ENCODE measurements at places on chromosomes 5 and 9.

GRCh38 chr5:154766558-154767281 is 11.5 kb downstream of the LARP1 start:
- no peak for DNase-seq

GRCh38 chr9:105198023-105198422 is 46.4 kb upstream of the SLC44A1 start:
- no peak for DNase-seq

GRCh38 chr9:129258124-129258822 is 80.2 kb upstream of the IER5L start:
- DNase-seq, result peak; percentile 85

DNA sequence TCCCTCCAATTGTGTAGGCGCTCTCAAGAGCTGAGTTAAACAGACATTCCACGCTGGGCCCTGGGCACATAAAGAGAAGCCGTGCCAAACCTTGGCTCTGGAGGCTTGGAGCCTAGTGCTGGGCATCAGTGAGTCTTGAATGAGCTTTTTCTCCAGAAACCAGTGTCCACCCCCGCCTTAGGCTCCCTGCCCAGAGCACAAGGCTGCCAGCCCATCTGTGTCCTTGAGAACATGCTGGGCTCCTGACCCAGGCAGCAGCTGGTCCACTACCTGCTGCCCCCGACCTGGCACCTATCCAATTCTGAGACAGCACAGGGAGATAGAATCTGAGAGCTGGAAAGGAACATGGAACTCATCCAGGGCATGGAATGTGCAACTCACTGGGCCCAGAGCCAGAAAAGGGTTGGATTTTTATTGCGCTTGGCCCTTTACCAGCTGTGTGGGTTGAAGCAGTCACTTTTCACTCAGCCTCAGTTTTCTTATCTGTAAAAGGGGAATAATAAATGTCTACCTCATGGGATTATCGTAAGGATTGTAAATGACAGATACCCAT is 92.4 kb upstream of the CPLX2 start:
- DNase-seq, result no peak

GRCh38 chr5:24916863-24917262 is 272.1 kb upstream of the CDH10 start:
- no peak for DNase-seq

DNA sequence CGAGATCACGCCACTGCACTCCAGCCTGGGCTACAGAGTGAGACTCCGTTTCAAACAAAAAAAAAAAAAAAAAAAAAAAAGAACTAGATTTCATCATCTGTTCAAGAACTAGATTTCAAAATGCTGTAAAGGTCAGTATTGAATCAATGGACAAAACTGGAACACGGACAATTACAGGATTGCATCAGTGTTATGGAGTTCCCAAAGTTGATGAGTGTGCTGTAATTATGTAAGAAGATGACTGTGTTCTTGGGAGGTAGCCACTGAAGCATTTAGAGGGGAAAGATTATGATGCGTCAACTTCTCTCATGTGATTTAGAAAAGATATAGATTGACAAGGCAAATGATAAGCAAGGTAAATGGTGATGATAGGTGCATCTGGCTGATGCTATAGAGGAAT is 6.5 kb downstream of the FAM240B start:
- DNase-seq, result no peak

DNA sequence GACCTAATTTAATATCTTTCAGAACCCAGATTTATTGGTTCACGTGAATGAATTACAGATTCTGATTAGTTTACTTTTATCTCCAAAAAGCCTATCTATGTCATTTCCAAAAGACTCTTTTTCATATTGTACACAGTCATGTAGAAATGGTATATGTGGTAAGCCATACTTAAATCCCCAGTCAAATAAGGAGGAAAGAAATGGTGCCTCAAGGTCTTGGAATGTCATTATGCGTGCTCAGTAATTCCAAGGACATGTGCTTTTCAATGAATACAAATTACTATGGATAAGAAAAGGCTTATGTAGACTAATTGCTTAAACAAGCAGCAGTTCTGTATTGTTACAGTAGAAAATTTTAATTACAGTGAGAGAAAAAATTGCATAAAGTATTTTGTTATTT is 64.1 kb upstream of the TYRP1 start:
- DNase-seq, result no peak

- no peak for DNase-seq
These were observed 84.0 kb downstream of the GTF3C4 start for GRCh38 chr9:132754236-132754635.

DNA sequence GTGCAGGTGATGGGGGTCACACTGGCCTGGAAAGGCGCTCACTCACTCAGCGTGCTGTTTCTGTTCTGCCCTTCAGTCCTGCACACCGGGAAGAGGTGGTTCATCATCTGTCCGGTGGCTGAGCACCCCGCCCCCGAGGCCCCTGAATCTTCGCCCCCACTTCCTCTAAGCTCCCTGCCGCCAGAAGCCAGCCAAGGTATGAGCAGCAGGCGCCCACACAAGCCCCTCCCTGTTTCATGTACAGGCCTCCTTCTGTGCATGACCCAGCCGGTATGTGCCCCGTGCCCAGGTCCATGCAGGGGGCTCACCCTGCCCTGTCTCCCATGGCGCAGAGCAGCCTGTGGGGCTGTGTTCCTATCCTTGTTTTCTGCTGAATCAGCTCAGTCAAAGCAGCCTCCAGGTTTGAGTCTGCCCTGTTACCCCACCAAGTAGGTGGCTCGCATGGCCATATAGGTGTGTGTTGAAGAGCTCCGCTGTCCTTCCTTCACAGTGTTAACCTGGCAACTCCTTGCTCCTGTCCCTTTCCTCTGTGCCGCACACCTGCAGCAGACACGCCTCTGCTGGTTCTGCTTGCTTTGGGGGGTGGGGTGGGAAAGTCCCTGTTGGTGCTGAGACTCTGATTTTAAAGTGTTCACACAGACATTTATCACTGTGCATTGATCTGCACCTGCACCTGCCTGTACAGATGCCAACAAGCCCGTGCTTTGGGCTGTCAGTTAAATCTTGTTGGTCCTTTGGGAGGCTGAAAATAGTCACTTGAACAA is 84.8 kb downstream of the WNK2 start:
- DNase-seq, result no peak

GRCh38 chr5:176772271-176773210 is 37.8 kb upstream of the UNC5A start:
- no peak for DNase-seq

- DNase-seq, result no peak
These were observed 12.5 kb downstream of the WNT8A start for GRCh38 chr5:138096363-138096762.

DNA sequence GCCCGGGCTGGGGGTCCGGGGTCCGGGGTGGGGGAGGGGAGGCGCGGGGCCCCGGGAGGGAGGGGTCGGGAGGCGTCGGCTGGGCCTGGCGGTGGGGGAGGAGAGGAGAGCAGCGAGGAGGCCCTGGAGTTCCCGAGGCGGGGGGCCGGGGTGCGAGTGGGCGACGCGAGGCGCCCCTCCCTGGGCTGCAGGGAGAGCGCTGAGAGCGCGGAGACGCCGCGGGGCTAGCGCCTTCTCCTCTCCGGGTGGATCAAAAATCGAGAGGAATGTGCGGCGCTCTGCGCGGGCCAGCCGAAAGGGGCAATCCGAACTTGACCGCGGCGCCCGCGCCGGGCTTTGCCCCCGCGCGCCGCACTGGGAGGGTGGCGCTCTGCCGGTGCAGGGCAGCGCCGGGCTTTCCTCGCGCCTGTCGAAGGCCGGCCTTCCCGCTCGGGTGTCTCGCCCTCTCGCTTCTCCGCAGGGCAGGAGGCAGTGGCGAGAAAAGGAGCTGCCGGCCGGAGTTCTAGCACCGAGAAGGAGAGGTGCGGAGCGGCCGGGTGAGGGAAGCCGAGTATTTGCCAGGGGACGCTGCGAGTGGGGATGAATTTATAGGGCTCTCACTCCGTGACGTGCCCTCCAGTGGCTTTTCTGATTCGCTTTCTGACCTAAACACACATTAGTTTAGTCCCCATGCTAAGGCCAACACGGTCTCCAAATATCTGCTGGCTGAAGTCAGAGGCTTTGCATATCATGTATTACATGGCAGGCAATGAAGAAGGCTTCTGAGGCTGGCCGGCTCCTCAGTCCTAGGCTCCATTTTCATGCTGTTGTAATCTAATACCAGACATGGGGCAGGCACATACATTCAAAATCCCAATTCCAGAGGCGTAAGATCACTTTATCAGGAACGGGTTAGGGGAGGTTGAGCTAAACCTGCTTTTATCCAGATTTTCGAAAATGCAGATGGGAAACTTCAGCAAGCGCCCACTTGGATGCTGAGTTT is 503 bp upstream of the GDNF start:
- DNase-seq, result no peak

GRCh38 chr5:173839117-173839713 is 48.9 kb upstream of the CPEB4 start:
- DNase-seq, result no peak

DNA sequence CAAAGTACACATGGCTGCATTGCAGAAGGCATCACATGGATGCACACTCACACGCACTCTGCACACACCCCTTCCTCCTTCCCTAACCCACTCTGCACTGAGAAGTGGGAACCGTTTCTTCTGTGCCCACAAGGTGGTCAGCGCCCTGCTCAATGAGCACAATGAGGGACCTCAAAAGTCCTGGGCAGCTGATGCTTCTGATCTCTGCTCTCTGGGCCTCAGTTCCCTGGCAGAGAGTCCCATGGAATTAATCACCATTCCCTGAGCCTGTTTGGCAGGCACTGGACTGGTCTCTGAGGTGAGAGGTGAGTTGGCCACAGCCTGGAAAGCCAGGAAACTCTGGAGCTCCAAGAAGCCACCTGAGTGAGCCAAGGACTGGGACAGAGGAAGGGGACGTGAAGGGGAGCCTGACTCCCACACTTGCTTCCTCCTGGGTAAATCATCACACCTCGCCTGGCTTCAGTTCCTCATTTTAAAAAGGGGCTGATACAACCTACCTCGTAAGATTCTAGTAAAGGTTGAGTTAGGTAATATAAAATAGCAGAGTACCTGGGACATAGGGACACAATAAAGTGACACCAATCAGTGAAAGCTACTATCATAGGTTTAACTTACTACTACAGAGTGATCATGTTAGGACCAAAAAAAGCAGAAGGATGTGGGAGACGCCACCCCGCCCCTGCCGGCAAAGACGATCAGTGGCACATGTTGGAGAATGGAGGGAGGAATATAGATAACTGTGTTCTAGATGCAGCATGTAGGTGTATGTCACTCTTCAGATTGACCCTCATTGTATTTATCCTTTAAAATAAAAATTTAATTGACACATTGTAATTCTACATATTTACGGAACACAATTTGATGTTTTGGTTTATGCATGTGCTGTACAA is 21.1 kb upstream of the IGFBPL1 start:
- no peak for DNase-seq

DNA sequence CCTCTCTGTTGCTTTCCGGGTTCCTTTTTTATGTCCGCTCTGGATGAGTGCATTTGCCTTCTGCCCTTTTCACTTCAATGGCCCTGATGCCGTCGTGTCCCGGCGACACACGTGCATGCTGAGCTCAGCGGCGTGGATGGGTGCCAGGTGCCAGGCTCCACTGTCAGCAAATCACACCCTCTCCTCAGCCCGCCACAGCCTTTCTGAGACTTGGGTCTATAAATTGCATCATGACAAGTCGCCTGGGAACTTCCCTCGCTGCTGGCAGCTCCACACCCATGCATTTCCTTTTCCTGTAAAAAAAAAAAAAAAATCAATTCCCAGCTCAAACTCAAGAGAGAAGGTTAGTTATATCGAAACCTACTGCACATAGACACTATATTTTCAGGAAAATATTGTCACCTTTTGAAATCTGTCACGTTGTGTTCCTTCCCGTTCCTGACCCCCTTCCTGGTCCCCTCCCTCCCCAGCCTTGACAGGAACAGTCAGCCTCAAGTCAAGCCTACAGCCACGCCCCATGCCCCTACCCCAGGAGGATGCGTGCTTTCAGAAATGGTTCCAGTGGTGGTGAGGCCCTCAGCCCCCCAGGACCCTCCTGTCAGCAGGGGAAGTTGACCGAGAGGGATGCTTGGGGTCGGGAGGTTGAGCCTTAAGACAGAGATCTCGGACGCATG is 110.3 kb upstream of the PTCH1 start:
- peak; percentile 9 for DNase-seq

- no peak for DNase-seq
These were observed 41.2 kb downstream of the ANKH start for GRCh38 chr5:14830210-14831005.

- no peak for DNase-seq
These were observed 112.1 kb upstream of the IL6ST start for GRCh38 chr5:56106837-56107236.

GRCh38 chr5:133612249-133612860 is at the start of gene FSTL4:
TSS of gene FSTL4 (minus strand) at chr5:133612541.
- peak; percentile 10 for DNase-seq

- no peak for DNase-seq
These were observed 118.1 kb downstream of the DPYSL3 start for GRCh38 chr5:147391781-147392180.

DNA sequence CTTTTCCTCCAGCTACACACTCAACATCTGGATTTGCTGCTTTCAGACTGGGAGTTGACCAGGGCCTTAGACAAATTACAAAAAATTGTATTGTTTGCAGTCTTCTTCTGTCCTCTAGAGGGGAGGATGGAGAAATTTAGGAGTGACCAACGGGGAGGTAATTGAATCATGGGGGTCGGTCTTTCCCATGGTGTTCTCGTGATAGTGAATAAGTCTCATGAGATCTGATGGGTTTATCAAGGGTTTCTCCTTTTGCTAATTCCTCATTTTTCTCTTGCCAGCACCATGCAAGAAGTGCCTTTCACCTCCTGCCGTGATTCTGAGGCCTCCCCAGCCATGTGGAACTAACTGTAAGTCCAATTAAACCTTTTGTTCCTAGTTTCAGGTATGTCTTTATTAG is 4.2 kb downstream of the IFNA8 start:
- no peak for DNase-seq

- no peak for DNase-seq
These were observed 759 bp downstream of the GEMIN5 start for GRCh38 chr5:154937186-154937717.

GRCh38 chr5:134446938-134447337 is 35.3 kb upstream of the CDKN2AIPNL start:
- no peak for DNase-seq

- no peak for DNase-seq
These were observed 196.5 kb downstream of the SNX18 start for GRCh38 chr5:54713923-54714581.

DNA sequence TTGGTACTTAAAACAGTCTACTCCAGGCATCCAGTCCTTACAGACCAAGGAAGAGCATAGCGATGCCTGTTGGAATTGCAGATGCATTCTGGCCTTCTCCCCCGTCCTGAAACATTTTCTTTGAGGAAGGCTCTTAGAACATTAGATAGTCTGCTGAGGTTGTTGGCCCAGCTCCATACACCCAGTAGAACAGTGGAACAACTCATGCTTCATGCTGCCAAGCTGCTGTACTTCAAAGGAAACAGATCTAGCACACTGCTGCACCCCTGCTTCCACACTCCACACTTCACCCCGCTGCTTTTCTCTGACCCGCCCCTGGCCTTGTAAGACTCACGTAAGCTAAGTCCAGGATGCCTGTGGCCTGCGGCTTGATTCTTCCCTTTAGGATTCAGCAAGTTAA is 33.4 kb upstream of the NCS1 start:
- DNase-seq, result no peak

Data from stimulated activated CD4-positive, alpha-beta T cell treated with anti-CD3 and anti-CD28 coated beads, Interleukin-15, amount 100 ng/mL, for 1 hour (primary cell).